ELR (cell line): ENCODE measurements at places on chromosomes 3 and 15.

DNA sequence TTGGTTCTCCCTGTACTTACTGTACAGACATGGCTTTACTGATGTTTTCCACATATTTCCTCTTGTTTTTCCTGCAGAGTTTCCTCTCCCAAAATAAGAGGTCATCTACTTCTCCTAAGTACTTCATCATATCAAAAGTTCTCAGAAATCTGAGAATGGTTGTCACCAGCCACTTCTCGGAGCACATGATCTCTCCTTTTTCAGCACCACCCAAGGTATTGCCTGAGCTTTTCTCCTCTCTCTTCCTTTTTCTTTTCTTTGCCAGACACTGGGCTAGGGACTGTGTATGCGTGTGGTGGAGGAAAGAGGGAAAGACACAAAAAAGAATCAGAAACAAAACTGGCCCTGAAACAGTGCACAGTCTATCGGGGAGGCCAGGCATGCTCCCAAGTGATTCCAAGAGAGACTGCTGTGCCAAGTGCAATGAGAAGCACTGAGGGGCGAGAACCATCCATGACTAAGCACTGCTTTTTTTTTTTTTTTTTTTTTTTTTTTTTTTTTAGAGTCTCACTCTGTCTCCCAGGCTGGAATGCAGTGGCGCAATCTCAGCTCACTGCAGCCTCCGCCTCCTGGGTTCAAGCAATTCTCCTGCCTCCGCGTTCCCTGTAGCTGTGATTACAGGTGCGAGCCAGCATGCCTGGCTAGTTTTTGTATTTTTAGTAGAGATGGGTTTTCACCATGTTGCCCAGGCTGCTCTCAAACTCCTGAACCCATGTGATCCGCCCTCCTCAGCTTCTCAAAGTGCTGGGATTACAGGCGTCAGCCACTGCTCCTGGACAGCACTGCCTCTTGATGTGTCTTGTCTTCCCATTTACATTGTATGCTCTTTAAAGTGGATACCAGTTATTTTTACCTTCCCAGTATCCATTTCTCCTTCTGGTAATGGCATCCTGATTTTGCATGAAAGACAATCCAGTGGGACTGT, 194.0 kb upstream of the FEZF2 start:
- DNase-seq: peak; percentile 77

DNA sequence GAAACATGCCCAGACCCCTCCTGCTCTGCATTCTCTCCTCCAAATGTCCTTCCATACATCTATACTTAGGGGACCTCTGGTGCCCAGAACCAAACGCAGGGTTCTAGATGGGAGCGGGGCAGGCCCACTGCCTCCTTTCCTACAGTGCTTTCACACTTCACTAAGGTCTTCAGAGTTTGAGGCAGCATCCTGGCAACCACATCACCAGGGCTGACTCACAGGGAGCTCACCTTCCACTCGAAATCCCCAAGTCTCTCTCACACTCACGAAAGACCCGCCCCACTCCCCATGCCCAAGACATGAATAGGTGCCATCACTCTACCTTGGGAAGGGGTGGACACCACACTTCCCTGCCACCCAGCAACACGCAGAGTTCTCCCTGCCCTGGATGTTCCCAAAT, 18.9 kb downstream of the HOMER2 start:
- DNase-seq: no peak

- DNase-seq: no peak
These were observed 23.7 kb downstream of the NEK10 start for GRCh38 chr3:27345493-27345892.

- no peak for DNase-seq
These were observed 105.2 kb upstream of the KLHL25 start for GRCh38 chr15:85899927-85900326.

DNA sequence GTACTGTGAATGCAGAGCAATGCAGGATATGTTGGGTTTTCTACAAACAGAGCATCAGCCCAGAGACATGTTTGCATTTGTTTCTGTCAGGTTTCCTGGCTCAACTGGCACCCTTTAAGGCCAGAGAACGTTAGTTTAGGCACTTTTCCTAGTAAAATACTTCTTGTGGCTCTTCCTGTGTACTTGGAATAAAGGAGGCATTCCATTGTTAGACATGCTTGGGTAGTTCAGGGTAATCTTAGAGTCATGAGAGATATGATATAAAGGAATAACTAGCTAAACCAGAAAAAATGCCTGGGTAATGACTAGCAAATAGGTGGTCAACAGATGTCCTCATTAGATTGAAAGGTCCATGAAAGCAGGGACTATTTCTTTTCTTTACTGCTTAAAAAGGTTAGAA, 60.4 kb upstream of the RBM5 start:
- no peak for DNase-seq

GRCh38 chr3:34703053-34703452, 904.6 kb downstream of the PDCD6IP start:
- no peak for DNase-seq

GRCh38 chr3:197940745-197941384, 9.1 kb upstream of the RPL35A start:
- DNase-seq: no peak

- DNase-seq: no peak
These were observed 27.1 kb downstream of the P2RY12 start for GRCh38 chr3:151357463-151357850.

- DNase-seq: no peak
These were observed 84.0 kb upstream of the PXYLP1 start for GRCh38 chr3:141147657-141148056.

GRCh38 chr3:50254577-50255250, 14.2 kb upstream of the SEMA3B start:
- peak; percentile 78 for DNase-seq
